Naive thymus-derived CD8-positive, alpha-beta T cell (primary cell): ENCODE measurements at places on chromosomes 12 and 14. TPM values are rescaled to one million over a fixed set of nuclear protein-coding genes. Genes with fewer than 3 reads are reported as not detected.

The OR4K5 gene
- total RNA-seq: not detected

The SLC10A1 gene
- total RNA-seq: not detected

The IAPP gene
- total RNA-seq: not detected

The SSTR1 gene
- total RNA-seq: not detected

The PTCSC3 gene
- not detected for total RNA-seq

The PLA2G1B gene
- total RNA-seq: not detected

The GALNT8 gene
- not detected for total RNA-seq

The KRT79 gene
- not detected for total RNA-seq

DNA sequence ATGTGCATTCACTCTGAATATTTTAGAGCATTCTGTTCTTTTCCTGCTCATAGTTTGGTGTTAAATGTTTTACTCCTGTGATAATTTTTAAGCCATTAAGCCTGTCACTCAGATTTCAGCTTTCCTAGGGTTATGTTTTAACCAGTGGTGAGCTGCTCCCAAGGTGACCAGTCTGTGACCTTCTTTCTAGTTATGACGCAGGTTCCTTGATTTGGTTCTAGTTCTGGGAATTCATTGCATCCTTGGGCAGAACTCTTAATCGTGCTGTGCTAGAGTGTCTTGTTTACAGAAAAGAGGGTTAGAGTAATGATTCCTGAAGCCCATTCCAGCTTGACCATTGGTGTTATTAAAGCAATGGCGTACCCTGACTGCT lies 2.2 kb downstream of the GABARAPL1 start:
- H3K4me3 ChIP-seq: peak overlapping the region; percentile 93
- DNase-seq: no peak
- no peak overlapping the region for H3K27ac ChIP-seq
- peaks cover 31% of the 10 kb centered on the region for H3K4me1 ChIP-seq
- peaks cover 10% of the 10 kb centered on the region for H3K36me3 ChIP-seq

DNA sequence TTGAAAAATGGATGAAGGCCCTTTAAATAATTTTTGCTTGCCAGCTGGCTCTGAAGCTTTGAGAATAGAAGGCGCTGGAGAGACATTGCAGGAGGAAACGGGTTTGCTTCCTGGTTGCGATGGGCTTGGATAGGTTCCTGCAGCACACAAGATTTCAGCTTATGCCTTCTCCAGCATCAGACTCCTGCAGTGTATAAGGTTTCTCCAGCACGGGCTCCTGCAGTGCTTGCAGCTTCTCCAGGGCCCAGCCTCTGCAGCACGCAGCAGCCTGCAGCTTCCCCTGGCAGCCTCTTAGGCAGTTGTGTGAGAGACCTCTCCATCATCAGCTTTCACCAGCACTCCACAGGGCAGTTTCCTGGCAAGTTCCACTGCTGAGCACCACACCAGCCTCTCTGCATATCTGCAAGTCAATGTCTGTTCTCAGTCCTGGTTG lies 78.7 kb upstream of the ZDHHC17 start:
- H3K27me3 ChIP-seq: no peaks in the 10 kb centered on the region
- no peaks in the 10 kb centered on the region for H3K36me3 ChIP-seq
- peaks cover 7% of the 10 kb centered on the region for H3K4me1 ChIP-seq
- DNase-seq: no peak
- no peak overlapping the region for H3K4me3 ChIP-seq

GRCh38 chr14:102690509-102691286 lies 86.6 kb upstream of the TRAF3 start:
- no peaks in the 10 kb centered on the region for H3K27me3 ChIP-seq
- peaks cover 31% of the 10 kb centered on the region for H3K4me1 ChIP-seq
- H3K27ac ChIP-seq: no peak overlapping the region
- peaks cover 8% of the 10 kb centered on the region for H3K36me3 ChIP-seq

DNA sequence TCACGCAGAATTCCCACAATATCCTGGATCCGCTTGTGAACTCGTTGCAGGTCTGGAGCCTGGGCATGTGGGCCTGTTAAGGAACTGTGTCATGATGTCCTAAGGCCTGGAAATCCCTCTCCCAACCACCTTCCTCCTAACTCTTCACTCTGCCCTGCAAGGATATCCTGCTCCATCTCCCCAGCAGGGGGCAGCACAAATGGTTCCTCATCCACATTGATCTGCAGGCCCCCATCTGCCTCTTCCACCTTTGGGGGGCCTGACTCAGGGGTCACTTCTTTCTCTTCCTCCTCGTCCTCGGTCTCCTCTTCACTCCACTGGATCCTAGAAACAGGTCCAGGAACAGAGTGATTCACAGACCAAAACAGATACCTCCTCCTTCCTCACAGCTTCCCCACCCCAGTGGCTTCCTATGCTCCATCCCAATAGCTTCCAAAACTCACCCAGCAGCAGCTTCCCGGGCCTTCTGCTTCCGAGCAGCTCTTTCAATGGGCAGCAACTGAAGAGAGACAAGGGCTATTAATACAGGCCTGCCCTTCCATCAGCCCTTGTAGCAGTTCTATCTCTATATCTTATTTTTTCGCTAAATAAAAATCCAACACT lies 4.5 kb downstream of the NOP2 start:
- peak overlapping the region; percentile 78 for H3K27ac ChIP-seq
- H3K27me3 ChIP-seq: no peaks in the 10 kb centered on the region
- no peaks in the 10 kb centered on the region for H3K36me3 ChIP-seq
- peak; percentile 27 for DNase-seq
- peaks cover 31% of the 10 kb centered on the region for H3K4me1 ChIP-seq
- no peak overlapping the region for H3K4me3 ChIP-seq

- DNase-seq: no peak
- no peaks in the 10 kb centered on the region for H3K27me3 ChIP-seq
- no peak overlapping the region for H3K4me3 ChIP-seq
Observed at GRCh38 chr14:50335389-50335788, 23.3 kb downstream of the DMAC2L start.

GRCh38 chr14:45135156-45135555 lies 574 bp upstream of the FANCM start:
- peaks cover 51% of the 10 kb centered on the region for H3K4me1 ChIP-seq
- DNase-seq: no peak
- no peaks in the 10 kb centered on the region for H3K27me3 ChIP-seq

GRCh38 chr12:94618995-94619695 lies 31.2 kb downstream of the TMCC3 start:
- no peak overlapping the region for H3K4me3 ChIP-seq
- no peak for DNase-seq
- H3K27ac ChIP-seq: no peak overlapping the region
- no peaks in the 10 kb centered on the region for H3K36me3 ChIP-seq

DNA sequence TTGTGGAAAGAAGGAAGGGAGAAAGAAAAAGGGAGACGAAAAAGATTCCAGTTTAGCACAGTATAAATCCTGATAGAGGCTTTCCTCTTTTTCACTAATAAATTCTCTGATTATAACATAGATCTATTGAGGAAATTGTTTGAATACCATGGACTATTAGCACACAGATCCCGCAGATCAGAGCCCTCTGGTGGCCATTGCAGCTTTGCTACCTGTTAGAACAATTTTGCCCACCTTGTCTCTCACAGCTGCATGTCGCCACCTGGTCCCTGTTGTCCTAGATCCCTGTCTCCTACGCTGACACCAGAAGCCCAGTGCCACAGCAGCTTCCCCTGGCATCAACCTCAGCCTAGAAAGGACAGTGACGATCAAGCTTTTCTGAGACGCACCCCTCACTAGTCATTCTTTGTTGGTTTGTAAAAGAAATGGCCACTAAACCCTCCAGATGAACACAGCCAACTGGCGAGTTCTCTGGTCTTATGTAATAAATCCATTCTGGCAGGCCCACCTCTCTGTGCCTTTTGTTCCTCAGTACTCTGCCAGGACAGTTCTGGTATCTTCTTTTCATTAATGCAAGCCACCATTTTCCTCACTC lies 9.9 kb downstream of the GPHB5 start:
- DNase-seq: no peak
- no peak overlapping the region for H3K4me3 ChIP-seq
- H3K27ac ChIP-seq: no peak overlapping the region
- H3K36me3 ChIP-seq: no peaks in the 10 kb centered on the region
- H3K27me3 ChIP-seq: peaks cover 9% of the 10 kb centered on the region
- no peaks in the 10 kb centered on the region for H3K4me1 ChIP-seq

- peak overlapping the region; percentile 80 for H3K27ac ChIP-seq
- H3K27me3 ChIP-seq: no peaks in the 10 kb centered on the region
- H3K36me3 ChIP-seq: no peaks in the 10 kb centered on the region
- no peak overlapping the region for H3K4me3 ChIP-seq
- no peak for DNase-seq
- peaks cover 41% of the 10 kb centered on the region for H3K4me1 ChIP-seq
Observed at GRCh38 chr14:89367779-89368120, 49.3 kb downstream of the FOXN3 start.

- peaks cover 25% of the 10 kb centered on the region for H3K4me1 ChIP-seq
- peak overlapping the region; percentile 8 for H3K27ac ChIP-seq
- peak overlapping the region; percentile 80 for H3K4me3 ChIP-seq
- DNase-seq: peak; percentile 94
- H3K36me3 ChIP-seq: no peaks in the 10 kb centered on the region
Observed at GRCh38 chr12:127145929-127146789, 1120.8 kb upstream of the TMEM132C start.

- no peak overlapping the region for H3K4me3 ChIP-seq
- H3K36me3 ChIP-seq: peaks cover 7% of the 10 kb centered on the region
- H3K27me3 ChIP-seq: peaks cover 53% of the 10 kb centered on the region
- H3K4me1 ChIP-seq: peaks cover 16% of the 10 kb centered on the region
Observed at GRCh38 chr12:53941750-53942149, 3.1 kb downstream of the HOXC13 start.

- no peaks in the 10 kb centered on the region for H3K4me1 ChIP-seq
- no peak overlapping the region for H3K27ac ChIP-seq
- H3K36me3 ChIP-seq: no peaks in the 10 kb centered on the region
- H3K27me3 ChIP-seq: peaks cover 74% of the 10 kb centered on the region
- H3K4me3 ChIP-seq: no peak overlapping the region
Observed at GRCh38 chr12:106080041-106080790, 58.5 kb downstream of the NUAK1 start.

DNA sequence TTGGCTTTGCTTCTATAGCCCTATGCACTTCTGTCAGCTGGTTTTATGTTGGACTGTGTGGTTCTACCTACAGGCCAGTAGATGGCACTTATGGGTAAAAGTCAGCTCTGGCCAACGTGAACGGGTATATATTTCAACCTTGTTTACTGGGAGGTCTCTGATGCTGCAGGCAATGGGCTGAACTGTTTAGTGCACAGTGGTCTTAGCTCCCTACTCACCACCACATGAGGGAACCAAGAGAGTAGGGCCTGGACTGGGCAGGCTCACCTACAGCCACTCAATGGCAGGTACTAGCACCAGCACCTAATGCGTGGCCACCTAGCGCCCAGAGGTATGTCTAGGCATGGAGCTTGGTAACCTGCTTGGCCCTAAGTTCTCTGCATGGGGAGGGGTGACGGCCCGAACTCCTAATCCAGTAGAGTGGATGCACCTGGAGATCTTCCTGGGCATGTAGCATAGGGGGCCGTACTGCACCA lies 481.8 kb downstream of the TMEM117 start:
- H3K4me3 ChIP-seq: no peak overlapping the region
- H3K27ac ChIP-seq: no peak overlapping the region
- DNase-seq: no peak

DNA sequence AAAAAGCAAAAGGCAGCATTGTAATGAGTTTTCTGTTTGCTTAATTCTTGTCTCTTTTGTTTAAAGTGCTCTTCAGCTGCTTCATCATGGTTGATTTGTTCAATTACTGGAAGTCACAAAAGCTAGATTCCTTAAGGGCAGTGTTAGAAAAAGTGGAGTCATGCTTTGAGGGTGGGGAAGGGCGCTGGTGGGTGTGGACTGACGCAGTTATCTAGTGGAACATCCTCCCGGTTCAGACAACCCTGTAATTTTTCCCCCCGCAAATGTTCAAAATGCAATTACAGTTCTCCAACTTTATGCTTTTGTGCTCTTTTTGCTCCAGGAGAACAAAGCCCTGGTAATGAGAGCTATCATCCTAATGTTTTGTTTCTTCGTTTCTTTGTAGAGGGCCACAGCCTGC lies 2.1 kb downstream of the AKAP6 start:
- H3K27ac ChIP-seq: no peak overlapping the region
- peaks cover 2% of the 10 kb centered on the region for H3K4me1 ChIP-seq
- H3K4me3 ChIP-seq: no peak overlapping the region
- no peaks in the 10 kb centered on the region for H3K36me3 ChIP-seq

DNA sequence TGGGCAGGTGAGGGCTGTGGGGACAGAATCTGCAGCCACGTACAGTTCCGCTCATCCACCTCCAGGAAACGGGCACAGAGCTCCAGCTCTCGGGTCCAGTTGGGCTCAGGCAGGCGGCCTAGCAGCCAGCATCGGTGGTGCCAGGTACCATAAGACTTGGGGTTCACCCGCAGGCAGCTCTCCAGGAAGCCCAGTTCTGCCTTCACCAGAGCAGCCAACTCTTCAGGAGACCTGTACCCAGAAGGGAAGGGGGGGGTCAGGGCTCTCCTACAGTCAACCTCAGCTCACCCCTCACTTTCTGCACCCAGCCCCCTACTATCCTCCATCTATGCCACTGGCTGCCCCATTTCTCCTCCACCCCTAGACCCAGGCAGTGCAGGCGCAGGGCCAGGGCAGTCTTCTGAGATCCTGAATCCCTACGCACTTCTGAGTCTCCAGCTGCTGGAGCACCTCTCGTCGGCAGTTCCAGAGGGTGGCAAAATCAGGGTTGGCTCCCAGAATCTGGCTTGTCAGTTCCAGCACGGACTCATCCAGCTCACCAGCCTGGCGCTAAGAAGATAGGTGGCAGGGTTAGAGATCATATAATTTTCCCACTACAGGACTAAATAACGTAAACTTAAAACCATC lies 1.4 kb downstream of the RABGGTA start:
- DNase-seq: no peak
- H3K36me3 ChIP-seq: peaks cover 10% of the 10 kb centered on the region
- H3K27ac ChIP-seq: peak overlapping the region; percentile 98
- H3K4me1 ChIP-seq: peaks cover 45% of the 10 kb centered on the region
- H3K4me3 ChIP-seq: peak overlapping the region; percentile 91

DNA sequence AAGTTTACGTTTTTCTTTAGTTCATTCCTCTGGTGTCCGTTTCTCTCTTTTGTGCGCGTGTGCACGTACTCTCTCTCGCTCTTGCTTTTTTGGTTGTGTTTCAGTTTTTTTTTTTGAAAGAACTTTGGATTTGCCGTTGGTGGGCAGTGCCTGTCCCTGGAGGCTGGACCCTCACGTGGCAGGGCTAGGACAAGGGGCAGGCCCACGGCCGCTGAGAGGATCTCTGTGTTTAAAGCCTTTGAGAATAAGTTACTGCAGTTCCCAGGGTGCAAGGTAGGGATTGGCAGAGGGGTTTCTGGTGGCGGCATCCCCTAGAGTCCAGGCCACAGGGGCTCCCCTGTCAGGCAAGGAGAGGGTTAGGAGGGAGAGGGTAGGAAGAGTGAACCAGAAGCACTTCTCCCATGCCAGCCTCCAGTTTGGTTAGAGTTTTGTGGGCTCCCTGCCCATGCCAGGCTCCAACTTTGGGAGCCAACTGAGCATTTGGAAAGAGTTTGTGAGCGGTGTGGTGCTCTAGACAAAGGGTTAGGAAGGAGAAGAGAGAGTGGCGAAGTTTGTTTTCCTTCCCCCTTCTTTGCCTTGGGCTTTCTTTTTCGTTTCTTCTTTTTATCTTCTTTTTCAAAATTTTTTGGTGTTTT lies 30.5 kb downstream of the ZFHX2 start:
- no peaks in the 10 kb centered on the region for H3K27me3 ChIP-seq
- no peak for DNase-seq
- no peaks in the 10 kb centered on the region for H3K4me1 ChIP-seq
- H3K27ac ChIP-seq: no peak overlapping the region
